ENCODE measurements at places on chromosomes 7 and 10.

- no peak for DNase-seq
Measured at GRCh38 chr10:12960334-12960898, 41.1 kb downstream of the CCDC3 start.

DNA sequence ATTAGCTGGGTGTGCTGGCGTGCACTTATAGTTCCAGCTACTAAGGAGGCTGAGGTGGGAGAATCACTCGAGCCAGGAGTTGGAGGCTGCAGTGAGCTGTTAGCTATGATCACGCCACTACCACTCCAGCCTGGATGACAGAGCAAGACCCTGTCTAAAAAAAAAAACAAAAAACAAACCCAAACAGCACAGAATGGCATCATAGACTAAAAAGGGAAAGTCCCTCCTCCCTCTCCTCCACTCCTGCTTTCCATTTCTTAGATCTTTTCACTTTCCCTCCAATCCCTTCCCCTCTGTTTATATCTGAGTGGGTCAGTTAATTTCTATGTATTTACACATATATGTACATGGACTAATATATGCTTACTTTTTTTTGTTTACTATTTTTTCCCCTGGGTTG lies 10.4 kb upstream of the PIP4K2A start:
- DNase-seq: no peak

GRCh38 chr10:68330852-68331454 lies 911 bp upstream of the HNRNPH3 start:
- DNase-seq: no peak

- DNase-seq: no peak
Measured at GRCh38 chr7:118642396-118642795, 417.9 kb downstream of the ANKRD7 start.

- no peak for DNase-seq
Measured at GRCh38 chr10:78358982-78359381, 325.3 kb downstream of the RPS24 start.

DNA sequence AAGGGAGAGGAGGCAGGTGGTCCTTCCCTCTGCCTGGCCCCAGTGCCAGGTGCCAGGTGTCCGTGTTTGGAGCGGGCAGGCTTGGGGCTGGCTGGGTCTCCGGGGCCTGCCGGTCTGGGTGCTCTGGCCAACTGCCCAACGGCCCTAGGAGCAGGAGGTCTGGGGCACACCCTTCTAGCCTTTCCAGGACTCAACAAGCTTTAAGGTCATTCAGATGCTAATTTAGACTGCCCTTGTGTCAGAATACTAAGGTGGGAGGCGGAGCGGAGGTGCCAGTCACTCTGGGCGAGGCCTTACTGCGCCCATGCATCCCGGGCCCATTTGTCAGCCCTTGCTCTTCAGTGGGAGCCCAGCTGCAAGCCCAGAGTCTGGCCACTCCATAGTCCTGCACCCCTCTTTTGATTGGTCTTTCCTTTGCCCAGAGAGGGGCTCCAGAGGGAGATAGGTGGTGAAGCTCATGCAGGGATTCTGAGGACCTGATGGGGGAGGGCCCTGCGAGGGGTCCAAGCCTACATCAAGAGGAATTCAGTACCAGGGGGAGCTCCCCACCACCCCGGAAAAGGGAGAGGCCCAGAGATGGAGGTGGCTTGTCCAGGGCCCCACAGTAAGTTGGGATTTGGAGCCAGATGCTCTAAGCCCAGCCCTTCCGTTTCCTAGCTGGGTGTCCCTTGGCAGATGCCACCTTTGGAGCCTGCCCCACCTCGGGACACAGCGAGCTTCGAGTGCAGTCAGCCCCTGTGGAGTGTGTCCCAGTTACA lies 1.3 kb downstream of the PGAM2 start:
- DNase-seq: no peak

GRCh38 chr7:28191751-28192150 lies 11.2 kb upstream of the JAZF1 start:
- DNase-seq: no peak

- no peak for DNase-seq
Measured at GRCh38 chr7:29793507-29793906, 12.8 kb upstream of the WIPF3 start.

DNA sequence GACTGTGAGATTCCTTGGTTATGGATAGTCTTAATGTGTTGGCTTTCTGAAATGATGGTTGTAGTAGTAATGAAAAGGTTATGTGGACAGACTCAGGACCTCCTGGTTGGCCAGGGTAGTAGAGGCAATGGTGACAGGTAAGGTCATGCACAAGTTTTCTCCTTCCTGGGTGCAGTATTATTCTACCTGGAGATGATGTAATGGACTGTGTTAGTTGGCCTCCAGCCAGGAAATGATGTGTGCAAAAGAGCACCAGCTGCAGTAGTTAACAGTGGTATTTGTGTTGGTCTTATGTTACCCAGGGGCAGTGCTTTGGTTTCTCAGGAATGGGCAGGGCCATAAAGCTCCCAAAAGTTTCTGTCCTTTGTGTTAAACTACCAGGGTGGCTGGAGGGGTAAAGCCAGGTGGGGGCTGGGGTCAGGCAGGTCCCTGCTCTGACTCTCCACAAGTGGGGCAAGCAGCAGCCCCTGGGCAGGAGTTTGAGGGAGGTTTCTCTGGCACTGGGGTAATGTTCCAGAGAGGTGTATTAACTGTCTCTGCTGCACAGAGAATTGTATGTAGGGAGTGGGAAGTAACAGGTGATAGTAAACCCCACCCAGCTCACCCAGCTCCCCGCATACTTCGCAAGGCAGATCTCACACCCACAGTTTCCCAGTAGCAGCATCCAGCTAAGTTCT lies 36.3 kb downstream of the GPR22 start:
- no peak for DNase-seq

DNA sequence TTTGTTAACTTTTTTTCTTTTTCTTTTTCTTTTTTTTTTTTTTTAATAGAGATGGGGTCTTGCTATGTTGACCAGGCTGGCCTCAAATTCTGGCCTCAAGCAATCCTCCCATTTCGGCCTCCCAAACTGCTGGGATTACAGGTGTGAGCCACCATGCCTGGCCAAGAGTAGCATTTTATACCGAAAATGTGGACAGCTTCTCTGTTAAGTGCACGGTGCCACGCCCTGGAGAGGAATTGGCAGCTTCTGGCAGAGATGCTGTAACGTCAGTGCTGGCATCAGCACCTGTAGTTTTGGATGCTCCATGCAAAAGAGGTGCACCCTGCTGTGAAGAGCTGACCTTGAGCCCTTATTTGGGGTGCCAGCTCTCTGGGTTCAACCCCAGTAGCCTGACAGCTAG lies 18.2 kb downstream of the IL15RA start:
- no peak for DNase-seq

- no peak for DNase-seq
Measured at GRCh38 chr10:79028056-79028430, 40.7 kb upstream of the ZMIZ1 start.

DNA sequence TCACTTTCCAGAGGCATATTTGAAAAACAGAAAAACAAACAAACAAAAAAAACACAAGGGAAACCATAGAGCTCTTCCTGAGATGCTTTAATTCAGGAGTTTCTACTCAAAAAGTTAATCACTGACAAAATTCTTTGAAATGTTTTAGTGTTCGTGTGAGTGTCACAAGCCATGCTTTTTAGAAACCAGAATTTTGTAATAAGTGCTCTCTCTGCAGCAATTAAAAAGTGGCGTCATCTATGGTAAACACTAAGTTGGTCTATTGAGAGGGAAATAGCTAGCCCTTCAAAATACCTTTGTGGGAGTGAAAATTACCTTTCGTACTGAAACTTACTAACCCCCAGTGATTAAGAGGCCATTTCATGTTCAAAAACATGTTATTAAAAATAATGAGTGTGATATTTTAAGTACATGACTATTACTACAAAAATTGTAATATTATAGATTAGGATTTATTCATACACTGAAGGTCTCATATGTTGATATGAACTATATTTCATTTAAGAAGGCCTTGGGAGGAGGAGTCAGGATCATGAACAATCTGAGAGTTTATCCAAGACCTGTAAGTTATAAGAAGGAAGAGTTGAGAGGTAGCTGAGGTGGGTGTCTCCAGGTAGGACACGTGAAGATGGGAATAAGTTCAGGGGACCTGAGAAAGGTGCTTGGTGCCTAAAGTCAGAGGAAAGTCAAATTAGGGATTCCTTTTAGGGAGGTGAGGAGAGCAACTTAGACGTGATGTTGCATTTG lies 94.6 kb downstream of the PPP1R9A start:
- no peak for DNase-seq

DNA sequence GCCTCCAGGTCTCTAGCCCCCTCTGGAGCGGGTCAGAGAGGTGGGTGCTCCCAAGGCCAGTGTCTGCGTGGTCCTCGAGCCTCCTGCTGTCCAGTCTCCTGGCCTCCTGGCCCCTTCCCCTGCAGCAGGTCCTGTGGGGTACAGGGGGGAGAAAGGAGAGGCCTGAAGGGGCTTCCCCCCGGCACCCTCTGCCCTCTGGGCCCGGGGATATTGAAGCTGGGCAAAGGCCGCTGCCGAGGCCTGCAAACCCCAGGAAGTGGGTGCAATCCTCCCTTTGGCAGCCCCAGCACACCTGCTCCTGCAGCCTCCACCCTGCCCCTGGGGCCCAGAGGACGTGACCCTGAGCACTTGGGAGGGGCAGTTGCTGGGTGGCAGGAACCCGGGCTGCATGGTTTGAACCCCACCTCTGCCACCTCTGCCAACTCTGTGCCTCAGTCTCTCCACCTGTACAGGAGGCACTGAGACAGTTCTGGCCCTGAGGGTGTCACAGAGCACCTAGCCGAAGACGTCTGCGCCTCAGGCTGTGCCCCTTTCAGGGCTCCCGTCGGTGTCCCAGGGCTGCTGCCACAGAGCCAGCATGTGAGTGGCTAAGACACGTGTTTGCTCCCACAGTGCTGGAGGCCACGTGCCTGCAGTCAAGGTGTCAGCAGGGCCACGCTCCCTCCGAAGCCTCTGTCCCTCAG lies 59.1 kb upstream of the INPP5A start:
- DNase-seq: no peak

DNA sequence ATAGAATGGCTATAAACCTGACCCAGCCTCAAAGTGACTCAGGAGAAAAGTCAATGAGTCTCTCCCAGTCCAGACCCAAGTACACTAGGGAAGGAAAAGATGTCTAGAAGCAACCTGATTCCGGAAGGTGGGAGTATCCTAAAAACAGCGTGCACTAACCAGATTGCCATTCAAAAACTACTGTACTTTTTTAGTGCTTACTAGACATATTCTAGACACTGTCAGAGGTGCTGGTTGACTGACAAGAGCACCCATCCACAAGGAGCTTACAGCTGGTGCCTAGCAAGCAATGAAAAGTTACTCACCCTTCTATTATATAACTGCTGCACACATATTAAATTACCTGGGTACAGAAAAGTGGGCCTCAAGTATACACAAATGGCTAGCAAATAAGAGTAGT lies 81.0 kb downstream of the SIRT1 start:
- DNase-seq: no peak

DNA sequence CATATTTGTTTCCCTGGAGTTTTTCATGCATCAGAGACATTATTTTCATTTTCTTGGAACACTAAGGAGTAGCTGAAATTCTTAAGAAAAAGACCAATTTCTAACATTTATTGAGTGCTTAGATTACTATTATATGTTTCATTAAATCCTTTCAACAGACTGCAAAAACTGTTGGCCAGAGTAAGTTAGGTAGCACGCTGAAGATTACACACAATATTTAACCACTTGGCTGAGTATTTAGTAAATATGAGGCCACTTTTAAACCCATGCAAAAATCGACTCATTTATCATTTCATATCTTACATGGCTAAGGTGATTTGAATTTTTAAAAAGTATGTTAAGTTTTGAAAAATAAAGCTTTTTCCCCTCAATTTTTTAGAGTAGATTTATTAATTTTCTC lies 358.8 kb downstream of the THSD7A start:
- no peak for DNase-seq

DNA sequence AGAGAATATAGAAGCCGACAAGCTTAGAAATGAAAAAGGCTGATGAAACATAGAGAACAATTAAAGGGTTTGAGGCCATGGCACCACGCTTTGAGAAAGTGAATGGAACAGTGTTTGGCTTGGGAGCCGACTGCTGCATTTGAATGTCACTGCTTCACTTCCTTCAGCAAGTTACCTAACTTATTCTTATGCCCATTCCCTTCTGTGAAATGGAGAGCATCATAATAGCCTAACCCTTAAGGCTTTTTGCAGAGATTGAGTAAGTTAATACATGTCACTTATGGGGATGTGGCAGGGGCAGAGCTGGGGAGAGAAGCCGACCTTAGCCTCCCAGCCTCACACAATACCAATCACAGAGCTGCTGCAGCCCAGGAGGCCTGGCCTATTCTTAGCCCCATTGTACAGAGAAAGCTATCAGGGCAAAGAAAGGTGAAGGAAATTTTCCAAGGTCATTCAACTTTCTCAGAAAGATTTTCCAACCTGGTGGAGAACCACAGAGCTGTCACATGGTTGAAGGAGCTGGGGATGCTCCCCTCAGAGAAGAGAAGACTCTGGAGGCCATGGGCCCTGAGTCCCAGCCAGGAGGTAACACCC lies 186.0 kb upstream of the GDF10 start:
- no peak for DNase-seq

- no peak for DNase-seq
Measured at GRCh38 chr7:58087536-58088190, 637.7 kb downstream of the ZNF716 start.

DNA sequence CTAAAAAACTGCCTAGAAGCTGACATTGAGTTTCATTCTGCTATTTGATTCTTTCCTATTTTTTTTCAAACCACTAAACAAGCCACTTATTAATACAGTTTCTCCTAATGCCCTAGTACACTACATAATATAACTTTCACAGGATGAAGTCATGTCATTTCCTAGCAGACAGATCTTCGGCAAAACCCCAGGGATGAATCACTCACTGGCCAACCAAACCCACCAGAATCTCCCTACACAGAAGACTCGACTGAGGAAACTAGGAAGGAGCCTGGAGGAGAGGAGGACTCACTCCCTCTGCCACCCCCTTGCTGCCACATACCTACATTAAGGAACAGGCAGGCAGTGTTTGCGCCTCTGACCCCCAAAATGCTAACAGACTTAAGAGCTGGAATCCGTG lies 33.4 kb downstream of the XPNPEP1 start:
- no peak for DNase-seq

GRCh38 chr7:30188811-30189210 lies 54.0 kb downstream of the MTURN start:
- no peak for DNase-seq

DNA sequence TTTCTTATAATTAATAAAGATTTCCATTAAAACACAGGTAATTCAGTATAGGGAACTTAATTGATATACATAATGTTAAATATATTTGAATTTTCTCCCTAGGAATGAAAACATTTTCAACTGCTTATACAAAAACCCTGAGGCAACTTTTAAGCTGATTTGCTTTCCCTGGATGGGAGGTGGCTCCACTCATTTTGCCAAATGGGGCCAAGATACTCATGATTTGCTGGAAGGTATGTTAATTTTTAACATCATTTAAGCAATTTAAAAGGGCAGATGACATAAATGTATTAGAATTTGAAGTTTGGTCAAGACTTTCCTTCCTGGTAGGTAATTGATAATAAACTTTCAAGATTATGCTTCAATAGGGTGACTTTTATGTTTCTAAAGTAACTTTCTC lies 5.8 kb downstream of the OLAH start:
- no peak for DNase-seq

- DNase-seq: no peak
Measured at GRCh38 chr10:65571011-65571570, 1354.7 kb upstream of the LRRTM3 start.

- no peak for DNase-seq
Measured at GRCh38 chr10:100334762-100335161, 4.7 kb upstream of the PKD2L1 start.

Measured in GM12891 (cell line).